ENCODE measurements at places on chromosomes 6 and 20.
A peak's percentile ranks its signal among the peaks of the same experiment; 100 is the strongest.

DNA sequence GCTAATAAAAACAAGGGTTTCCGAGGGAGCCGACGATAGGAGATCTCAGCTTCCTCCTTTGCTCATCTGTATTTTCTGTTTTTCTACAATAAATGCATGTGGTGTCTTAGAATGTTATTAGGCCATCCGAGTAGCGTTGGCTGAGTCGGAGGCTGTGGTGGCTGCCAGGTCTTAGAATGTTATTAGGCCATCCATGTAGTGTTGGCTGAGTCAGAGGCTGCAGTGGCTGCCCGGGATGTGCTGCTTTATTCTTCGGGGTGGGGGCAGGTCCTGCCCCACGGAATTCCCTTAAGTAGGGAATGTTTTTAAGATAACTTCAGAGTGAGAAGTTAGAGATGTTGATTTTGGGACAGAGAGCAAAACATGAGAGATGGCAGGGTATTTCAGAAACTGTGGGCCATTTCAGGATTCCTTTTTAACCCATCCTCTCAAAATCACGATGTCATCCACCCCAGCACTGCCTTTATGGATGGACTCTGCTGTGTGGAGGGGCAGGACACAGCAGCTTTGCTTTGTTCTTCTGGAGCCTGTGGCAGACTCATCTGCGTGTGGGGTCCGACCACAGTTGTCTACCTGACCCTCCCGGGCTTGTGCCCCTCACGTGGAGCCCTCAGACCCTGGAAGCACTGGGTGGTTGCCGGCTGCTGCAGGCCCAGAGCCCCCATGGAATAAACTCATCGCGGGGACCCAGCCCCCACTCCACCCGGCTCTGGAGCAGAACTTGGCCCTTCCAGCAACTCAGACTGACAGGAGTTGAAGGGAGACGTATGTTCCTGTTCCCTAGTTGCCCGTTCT is 20.4 kb downstream of the OSBPL2 start:
- no peak for DNase-seq

- no peak for DNase-seq
These were observed 387.9 kb downstream of the LMBRD1 start for GRCh38 chr6:69408886-69409285.

DNA sequence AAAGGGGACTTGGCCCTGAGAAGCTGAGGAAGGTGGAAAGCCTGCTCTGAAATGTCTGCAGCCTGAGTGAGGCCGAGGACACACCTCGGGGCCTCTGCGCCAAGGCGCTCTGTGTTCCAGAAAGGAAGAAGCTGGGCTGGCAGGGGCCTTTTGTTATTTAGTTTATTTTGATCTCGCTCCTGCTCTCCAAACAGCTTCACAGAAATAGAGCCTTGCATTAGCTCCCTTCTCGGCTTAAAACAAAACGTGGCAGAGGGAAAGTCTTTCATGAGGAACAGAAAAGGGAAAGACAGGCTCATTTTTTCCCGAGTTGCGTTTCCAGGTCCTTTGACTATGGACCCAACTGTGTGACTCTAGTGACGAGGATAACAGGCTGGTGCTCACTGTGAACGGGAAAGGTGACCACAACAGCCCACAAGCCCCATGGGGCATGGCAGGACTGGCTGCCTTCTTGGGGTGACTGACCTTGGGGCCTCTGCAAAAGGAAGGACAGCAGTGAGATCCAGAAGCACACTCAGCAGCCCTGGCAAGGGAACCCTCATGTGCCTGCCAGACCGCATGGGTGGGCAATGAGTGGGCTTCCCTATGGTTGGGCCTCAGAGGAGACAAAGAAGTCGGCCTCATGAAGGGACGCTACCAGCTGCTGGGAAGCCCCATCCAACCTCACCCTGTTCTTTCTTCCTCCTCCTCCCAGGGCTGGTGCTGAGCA is 18.7 kb downstream of the LEMD2 start:
- no peak for DNase-seq

DNA sequence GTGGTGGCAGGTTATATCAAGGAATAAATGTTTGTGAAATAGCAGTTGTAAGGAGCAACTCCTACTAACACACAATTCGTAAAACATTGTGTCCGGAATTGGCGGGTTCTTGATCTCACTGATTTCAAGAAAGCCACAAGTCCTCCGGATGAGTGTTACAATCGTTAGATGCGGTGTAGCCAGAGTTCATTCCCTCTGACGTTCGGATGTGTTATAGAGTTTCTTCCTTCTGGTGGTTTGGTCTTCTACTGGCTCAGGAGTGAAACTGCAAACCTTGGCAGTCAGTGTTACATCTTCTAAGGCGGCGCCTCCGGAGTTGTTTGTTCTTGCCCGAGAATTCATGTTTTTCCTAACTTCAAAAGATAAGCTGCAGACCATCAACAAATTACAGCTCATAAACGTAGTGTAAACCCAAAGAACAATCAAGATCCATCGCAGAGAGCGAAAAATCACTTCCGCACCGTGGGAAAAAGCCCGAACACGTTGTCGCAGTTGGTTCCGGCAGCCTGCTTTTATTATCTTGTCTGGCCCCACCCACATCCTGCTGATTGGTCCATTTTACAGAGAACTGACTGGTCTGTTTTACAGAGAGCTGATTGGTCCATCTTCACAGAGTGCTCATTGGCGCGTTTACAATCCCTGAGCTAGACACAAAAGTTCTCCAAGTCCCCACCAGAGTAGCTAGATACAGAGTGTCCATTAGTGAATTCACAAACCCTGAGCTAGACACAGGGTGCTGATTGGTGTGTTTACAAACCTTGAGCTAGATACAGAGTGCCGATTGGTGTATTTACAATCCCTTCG is 58.2 kb downstream of the TRIM27 start:
- DNase-seq: peak; percentile 33

DNA sequence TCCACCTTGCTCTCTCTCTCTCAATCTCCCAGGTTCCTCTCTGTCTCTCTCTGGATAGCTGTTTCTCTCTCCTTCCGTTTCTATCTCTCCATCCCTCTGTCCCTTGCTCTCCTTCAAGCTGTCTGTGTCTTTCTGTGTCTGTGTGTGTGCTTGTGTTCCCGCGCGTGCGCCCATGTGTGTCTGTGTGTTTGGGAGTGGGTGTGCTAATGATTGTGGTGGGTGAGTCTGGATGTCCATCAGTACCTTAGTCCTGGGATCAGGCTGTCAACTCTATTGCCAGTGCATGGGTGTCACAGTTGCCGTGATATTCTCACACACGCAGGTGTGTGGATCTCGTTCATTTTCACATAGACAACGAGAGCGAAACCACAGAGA is 1380.6 kb upstream of the DEFB115 start:
- no peak for DNase-seq

All from activated CD8-positive, alpha-beta memory T cell treated with anti-CD3 and anti-CD28 coated beads, Interleukin-2, amount 50 U/mL, for 4 hours (primary cell).